ENCODE measurements at places on chromosomes 6 and 20.

DNA sequence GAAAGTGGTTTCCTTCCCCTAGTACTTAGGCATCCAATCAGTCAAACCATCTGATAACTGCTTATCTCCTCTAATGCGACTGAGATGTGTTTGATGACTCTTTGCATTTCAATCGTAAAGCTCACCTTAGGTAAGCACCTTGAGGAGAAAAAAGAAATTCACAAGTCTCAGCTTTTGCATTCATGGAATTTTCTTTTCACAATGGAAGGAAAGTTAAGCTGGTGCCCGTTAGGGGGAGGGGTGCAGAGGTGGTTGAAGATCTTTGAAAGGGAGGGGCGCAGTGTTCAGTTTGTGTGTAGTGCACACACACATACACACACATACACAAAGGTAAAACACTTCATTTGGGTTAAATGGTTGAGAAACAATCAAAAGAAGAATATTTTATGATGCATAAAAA is 87.1 kb upstream of the SALL4 start:
- no peak for DNase-seq

GRCh38 chr6:170188571-170189001 is 102.3 kb downstream of the DLL1 start:
- no peak for DNase-seq

DNA sequence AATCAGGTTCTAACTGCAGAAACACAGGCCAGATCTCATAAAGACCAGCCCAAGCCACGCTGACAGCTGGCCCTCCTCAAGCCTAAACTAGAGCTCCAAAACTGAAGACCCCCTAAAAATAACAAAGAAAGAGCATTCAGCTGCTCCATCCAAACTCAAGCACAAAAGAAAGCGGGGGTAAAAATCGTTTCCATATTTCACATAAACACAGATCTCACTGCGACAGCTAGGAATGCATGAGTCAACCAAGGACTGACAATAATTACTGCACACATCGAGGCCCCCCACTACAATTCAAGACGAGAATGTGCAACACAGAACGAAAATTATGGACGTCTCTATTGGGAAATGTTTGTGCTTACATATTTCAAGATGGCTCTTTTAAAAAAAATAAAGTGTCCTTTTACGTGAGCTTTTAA is 31.1 kb downstream of the CNKSR3 start:
- DNase-seq, result no peak

GRCh38 chr6:166512567-166512966 is 73.9 kb downstream of the RAMACL start:
- no peak for DNase-seq
